Pulmonary artery endothelial cell (primary cell): ENCODE measurements at places on chromosomes 16 and 17. TPM values are rescaled to one million over a fixed set of nuclear protein-coding genes. Genes with fewer than 3 reads are reported as not detected.

DNA sequence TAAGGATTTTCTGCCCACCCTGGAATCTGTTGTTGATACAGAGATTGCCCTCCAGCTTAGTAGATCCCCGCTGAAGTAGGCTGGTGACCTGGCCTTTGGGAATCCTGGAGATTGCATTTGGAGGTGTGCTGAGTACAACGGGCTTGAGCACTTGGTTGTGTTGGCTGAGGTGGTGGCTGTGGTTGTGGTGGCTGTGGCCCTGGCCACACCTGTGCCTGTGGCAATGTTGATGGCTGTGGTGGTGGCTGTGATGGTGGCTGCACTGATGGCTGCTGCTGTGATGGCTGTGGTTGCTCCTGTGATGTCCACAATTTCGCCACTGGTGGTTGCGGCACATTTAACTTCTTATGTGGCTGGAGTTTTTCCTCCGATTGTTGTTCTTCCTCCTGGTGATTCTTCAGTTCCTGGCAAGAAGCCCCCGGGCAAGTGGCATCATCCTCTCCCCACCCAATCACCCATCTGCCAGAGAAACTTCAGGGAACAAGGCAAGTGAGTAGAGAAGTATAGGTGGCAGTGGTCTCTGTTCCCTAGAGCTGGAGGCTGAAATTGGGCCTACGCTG is 4.2 kb downstream of the CCDC200 start:
- no peak for DNase-seq

DNA sequence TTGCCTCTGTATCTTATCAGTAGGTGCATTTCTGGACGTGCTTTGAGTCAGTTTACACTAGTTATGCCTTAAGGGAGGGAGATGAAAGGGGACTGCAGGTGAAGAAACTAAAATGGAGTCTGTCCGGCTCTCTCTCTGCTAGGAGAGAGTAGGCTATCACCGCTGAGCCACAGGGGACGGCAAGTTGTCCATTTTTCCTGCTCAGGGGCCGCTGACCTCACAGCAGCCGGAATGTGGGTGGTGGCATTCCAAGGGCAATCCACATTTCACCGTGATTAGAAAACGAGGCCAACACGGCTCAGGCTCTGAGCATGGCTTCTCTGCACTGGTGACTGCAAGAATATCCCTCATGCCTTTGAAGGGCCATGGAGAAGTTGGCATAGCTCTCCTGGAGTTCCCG is 19.0 kb upstream of the KLHDC4 start:
- no peak for DNase-seq

GRCh38 chr17:80191192-80191591 is 21.4 kb downstream of the CARD14 start:
- DNase-seq = no peak

Gene COL1A1
- total RNA-seq = 0.26 and 0.88 TPM in 2 replicates

DNA sequence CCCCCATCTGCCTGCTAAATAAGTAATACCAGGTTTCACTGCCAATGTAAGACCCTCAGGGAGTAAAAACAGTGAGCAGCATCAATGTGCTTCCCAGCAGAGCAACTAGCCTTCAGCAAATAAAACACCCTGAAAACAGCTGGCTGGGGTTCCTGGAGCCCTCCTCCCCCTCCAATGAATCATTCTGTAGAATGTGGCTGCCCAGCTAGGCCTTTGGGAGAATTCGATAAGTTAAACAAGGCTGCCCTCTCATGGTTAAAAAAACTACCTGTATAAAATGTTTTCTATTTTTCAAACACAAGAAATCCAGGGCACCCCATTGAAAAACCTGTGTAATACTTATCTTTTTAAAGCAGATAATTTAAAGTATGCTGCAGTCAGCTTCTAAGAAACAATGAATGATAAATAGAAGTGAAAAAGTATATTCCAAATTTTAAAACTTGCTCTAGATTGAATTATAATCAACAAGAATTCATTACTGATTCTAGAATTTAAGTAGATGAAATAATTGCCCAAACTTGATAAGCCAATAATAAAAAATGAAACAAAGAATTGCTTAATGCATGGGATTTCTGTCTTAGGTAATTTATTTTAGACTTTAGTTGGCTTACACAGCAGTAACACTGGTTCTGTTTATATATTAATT is 9.4 kb upstream of the TOM1L1 start:
- DNase-seq = peak; percentile 2
